ENCODE measurements at places on chromosomes 5 and 9. TPM values are rescaled to one million over a fixed set of nuclear protein-coding genes. Genes with fewer than 3 reads are reported as not detected.
A peak's percentile ranks its signal among the peaks of the same experiment; 100 is the strongest.

- H3K36me3 ChIP-seq: no peaks in the 10 kb centered on the region
- peaks cover 3% of the 10 kb centered on the region for H3K27me3 ChIP-seq
- H3K27ac ChIP-seq: no peak overlapping the region
- H3K4me3 ChIP-seq: no peak overlapping the region
These were observed 22.2 kb upstream of the DAPK1 start for GRCh38 chr9:87475463-87475862.

- no peak overlapping the region for H3K4me3 ChIP-seq
- peaks cover 21% of the 10 kb centered on the region for H3K36me3 ChIP-seq
- H3K27me3 ChIP-seq: peaks cover 3% of the 10 kb centered on the region
- H3K27ac ChIP-seq: no peak overlapping the region
- peak; percentile 17 for DNase-seq
These were observed 1.6 kb upstream of the PCAT7 start for GRCh38 chr9:94553029-94553938.

Gene SLC6A7
- not detected for total RNA-seq

DNA sequence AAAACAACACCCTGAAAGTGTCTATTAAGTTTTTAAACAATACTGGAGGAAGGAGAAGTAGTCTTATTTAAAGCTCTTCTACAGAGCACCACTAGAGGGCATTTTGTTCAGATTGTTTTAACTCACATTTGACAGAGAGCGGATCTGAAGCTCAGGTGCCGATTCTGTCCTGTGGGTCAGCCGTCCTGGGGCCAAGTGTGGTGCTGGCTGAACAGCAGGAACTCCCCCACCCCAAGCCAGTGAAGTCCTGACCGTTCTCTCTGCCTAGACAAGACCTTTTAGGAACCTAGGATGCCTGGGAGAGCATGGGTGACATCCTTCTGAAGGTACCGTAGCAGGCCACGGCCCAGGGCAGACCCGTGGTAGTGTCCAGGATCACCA, 3.9 kb downstream of the EXOC3 start:
- H3K4me3 ChIP-seq: no peak overlapping the region
- no peak overlapping the region for H3K27ac ChIP-seq
- H3K27me3 ChIP-seq: peaks cover under 1% of the 10 kb centered on the region
- peaks cover 53% of the 10 kb centered on the region for H3K36me3 ChIP-seq

GRCh38 chr9:91502475-91502874, 78.8 kb upstream of the NFIL3 start:
- no peak overlapping the region for H3K4me3 ChIP-seq
- no peak for DNase-seq
- peaks cover 8% of the 10 kb centered on the region for H3K4me1 ChIP-seq
- H3K27me3 ChIP-seq: no peaks in the 10 kb centered on the region
- H3K27ac ChIP-seq: no peak overlapping the region

Gene ZNF618
- 22.0 TPM for total RNA-seq

DNA sequence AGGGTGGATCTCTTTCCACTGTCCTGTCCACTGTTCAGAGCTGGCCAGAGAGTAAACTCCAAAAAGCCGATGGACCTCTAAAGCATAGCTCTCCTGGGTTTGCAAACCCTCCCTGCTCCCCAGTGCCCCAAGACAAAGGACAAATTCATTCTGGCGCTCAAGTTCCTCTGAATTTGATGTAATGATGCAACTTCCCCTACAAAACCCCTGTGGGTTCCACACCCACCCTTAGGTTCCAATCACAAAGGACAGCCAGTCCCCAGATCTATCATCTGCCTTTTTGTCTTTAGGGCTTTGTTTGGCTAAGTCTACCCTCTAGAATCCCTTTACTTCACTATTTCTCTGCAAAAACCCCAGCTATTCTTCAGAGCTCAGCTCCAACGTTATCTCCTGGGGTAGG, 57.4 kb upstream of the SLC25A51 start:
- no peak overlapping the region for H3K4me3 ChIP-seq
- H3K27me3 ChIP-seq: no peaks in the 10 kb centered on the region
- DNase-seq: no peak
- no peak overlapping the region for H3K27ac ChIP-seq

Gene FOXD4L5
- 0.07 TPM for total RNA-seq

GRCh38 chr5:149521739-149522685, 29.2 kb downstream of the CSNK1A1 start:
- H3K4me3 ChIP-seq: no peak overlapping the region
- DNase-seq: no peak
- peaks cover 60% of the 10 kb centered on the region for H3K4me1 ChIP-seq
- peaks cover 28% of the 10 kb centered on the region for H3K36me3 ChIP-seq
- no peaks in the 10 kb centered on the region for H3K27me3 ChIP-seq

- peaks cover 44% of the 10 kb centered on the region for H3K4me1 ChIP-seq
- no peak overlapping the region for H3K4me3 ChIP-seq
- peak overlapping the region; percentile 46 for H3K27ac ChIP-seq
- H3K36me3 ChIP-seq: no peaks in the 10 kb centered on the region
- H3K27me3 ChIP-seq: no peaks in the 10 kb centered on the region
These were observed 189.4 kb downstream of the BNC2 start for GRCh38 chr9:16680975-16681651.

DNA sequence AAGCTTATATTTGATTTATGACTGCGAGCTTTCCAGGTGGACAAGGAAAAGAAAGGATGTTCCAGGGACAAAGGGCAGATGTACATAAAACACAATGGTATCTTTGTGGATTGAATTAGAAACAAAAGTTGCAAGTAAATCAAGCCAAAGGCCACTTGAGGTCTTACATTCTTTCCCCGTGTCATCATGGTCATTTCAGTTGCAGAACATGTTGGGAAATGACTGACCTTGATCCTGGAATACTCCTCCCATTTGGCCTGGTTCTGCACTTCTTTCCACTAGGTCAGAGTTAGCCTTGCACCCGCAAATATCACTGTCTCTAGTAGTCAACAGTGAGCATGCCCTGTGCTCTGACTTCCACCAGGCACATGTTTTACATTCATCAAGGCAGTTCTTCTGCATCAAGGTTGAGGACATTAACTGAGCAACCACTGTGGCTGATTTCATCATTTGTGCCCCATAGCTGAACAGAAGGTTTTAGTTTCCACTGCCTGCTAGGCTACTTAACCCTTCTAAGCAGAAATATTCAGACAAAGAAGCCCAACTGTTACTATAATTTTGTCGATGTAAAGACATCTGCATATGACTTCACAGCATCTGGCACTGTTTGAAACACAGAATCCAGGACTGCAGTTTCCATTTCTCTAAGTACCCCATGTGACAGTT, 1161.7 kb upstream of the DMAC1 start:
- peaks cover 8% of the 10 kb centered on the region for H3K4me1 ChIP-seq
- no peak overlapping the region for H3K27ac ChIP-seq
- no peak overlapping the region for H3K4me3 ChIP-seq
- no peak for DNase-seq
- no peaks in the 10 kb centered on the region for H3K27me3 ChIP-seq

Gene PCDHGA7
- 2.8 TPM for total RNA-seq

GRCh38 chr5:99141534-99142128, 212.8 kb upstream of the CHD1 start:
- H3K36me3 ChIP-seq: peaks cover 24% of the 10 kb centered on the region
- no peaks in the 10 kb centered on the region for H3K4me1 ChIP-seq
- H3K4me3 ChIP-seq: no peak overlapping the region
- DNase-seq: no peak
- H3K27ac ChIP-seq: no peak overlapping the region

Gene TRIM41
- 31.9 TPM for total RNA-seq

GRCh38 chr5:74235552-74235951, 405.0 kb downstream of the ENC1 start:
- no peak overlapping the region for H3K4me3 ChIP-seq
- no peak overlapping the region for H3K27ac ChIP-seq
- DNase-seq: no peak
- H3K4me1 ChIP-seq: peaks cover 2% of the 10 kb centered on the region
- H3K36me3 ChIP-seq: no peaks in the 10 kb centered on the region

DNA sequence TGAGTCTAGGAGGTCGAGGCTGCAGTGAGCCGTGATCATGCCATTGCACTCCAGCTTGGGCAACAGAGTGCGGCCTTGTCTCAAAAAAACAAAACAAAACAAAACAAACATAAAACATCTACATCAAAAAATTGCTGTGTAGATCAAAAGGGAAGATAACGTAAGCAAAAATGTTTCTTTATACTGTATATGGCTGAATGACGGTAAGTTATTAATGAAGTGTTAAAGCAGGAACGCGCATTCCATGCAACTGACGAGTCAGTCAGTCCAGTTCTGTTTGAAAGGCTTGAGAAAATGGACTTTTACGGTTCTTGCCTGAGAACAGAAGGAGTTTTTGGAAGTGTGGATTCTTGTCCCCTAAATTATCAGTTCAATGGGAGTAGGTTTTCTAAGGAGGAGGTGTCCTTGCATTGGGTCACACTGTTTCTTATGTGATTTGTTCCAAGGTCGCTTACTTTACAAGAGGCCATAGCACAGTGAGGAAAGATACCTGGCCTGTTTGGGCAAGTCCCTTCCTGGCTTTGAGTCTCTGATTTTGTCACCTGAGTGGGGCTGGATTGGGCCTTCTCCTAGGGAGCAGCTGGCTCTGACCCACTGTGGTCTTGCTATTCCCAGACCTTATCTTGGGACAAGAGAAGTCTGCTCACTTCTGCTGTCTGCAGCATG, 6.6 kb upstream of the PTGS1 start:
- H3K27me3 ChIP-seq: peaks cover 17% of the 10 kb centered on the region
- no peak overlapping the region for H3K4me3 ChIP-seq
- no peaks in the 10 kb centered on the region for H3K36me3 ChIP-seq
- no peak for DNase-seq

Gene FGFR4
- total RNA-seq: 111 TPM

GRCh38 chr9:7849362-7849761, 49.8 kb upstream of the DMAC1 start:
- H3K36me3 ChIP-seq: peaks cover 3% of the 10 kb centered on the region
- H3K4me3 ChIP-seq: no peak overlapping the region
- no peak for DNase-seq
- no peaks in the 10 kb centered on the region for H3K27me3 ChIP-seq
- H3K27ac ChIP-seq: no peak overlapping the region

GRCh38 chr5:1007681-1008450, 736 bp upstream of the NKD2 start:
- peak overlapping the region; percentile 54 for H3K4me3 ChIP-seq
- no peaks in the 10 kb centered on the region for H3K36me3 ChIP-seq
- DNase-seq: peak; percentile 10
- peaks cover 30% of the 10 kb centered on the region for H3K4me1 ChIP-seq
- H3K27ac ChIP-seq: no peak overlapping the region
- peaks cover 65% of the 10 kb centered on the region for H3K27me3 ChIP-seq

DNA sequence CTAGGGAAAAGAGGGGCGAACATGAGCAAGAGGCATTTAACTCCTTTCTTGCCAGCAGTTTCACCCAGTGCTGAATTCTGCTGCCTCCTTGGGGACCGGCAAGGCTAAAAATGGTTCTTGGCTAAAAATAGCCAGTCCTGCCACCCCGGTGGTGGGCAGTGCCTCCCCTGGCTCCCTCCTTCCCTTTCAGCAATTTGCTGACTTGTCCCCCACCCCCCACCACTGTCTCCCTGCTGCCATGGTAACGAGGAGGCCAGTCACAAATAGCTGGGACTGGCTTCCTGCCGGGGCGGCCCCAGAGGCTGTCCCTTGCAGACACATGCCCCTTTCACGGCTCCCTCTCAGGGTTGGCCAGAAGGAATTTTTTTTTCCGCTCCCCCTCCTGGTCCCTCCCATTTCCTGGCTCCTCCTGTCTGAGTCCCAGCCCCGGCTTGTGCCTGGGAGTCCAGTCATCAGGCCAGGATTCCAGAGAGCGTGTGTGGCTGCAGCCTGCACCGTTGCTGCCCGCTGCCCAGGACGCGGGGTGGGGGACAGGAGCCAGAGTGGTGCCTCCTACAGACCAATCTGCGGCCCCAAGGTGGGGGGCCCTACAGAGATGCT, 130.3 kb downstream of the RGS3 start:
- peaks cover 36% of the 10 kb centered on the region for H3K4me1 ChIP-seq
- no peak overlapping the region for H3K27ac ChIP-seq
- H3K36me3 ChIP-seq: peaks cover 15% of the 10 kb centered on the region
- DNase-seq: peak; percentile 93

Gene LCN15
- 0.52 TPM for total RNA-seq

DNA sequence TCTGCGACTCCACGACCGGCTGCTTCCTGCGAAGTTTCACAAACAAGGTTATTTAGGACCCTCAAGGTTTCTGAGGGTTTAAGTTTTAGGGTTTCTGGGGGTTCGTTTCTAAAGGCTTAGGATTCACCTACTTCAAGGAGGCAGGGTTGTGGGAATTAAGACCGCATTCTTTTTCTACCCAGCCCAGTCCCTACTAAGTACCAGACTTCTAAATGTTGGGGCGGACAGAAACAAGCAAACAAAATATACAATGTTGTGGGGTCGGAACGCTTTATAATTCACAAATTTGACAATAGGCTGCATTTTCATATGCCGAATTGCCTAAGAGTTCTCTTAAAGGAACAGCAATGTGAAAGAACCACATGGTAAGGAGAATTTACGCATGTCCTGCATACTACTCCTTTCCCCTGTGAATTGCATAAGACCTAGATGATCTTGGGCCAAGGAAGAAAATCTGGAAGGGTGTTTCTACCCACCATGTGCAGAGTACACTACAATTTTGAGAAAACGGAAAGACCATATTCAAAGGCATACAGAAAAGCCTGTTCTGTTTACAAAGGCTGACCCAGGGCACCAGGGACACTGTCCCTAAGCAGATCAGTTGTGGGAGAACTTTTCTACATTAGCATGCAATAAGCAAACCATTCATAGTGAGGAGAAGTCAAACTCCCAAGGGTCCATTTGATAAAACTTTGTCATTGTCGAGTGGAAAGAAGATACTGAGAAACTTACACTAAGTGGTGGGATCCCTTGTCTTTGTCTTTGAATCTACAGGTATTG, 457.3 kb downstream of the RAB3C start:
- H3K27ac ChIP-seq: no peak overlapping the region
- peak overlapping the region; percentile 87 for H3K4me3 ChIP-seq
- H3K4me1 ChIP-seq: peaks cover 22% of the 10 kb centered on the region
- DNase-seq: no peak

GRCh38 chr9:124013309-124014210, 2.0 kb downstream of the LHX2 start:
- no peak overlapping the region for H3K27ac ChIP-seq
- DNase-seq: peak; percentile 61
- H3K4me3 ChIP-seq: peak overlapping the region; percentile 38
- no peaks in the 10 kb centered on the region for H3K36me3 ChIP-seq

- no peak for DNase-seq
- H3K36me3 ChIP-seq: no peaks in the 10 kb centered on the region
- H3K4me1 ChIP-seq: peaks cover 13% of the 10 kb centered on the region
- H3K27me3 ChIP-seq: peaks cover 20% of the 10 kb centered on the region
These were observed 4.7 kb upstream of the ZFR start for GRCh38 chr5:32449262-32449661.

DNA sequence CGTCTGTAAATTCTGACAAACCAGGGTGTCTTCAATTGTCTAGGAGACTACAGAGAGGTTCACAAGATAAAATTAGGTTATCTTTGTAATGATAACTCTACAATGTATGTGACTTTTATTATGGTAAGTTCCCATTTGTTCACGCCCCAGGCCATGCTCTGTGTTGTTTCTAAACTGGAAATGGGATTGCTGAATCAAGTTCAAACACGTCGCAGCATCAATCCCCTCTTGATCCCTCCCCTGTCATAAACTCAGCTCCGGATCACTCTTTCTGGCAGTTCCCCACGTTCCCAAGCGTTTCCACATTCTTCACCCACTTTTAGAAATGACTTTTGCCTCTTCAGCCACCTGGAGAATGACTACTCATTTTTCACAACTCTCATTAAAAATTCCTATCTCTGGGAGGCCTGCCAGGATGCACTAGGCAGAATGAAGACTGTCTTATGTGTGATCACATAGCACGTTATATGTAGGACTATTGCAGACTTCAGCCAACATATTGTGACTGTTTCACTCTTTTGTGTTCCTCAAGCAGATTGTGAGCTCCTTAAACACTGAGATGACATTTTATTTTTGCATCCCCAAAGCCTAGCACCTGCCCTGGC, 1124.2 kb upstream of the WWC1 start:
- no peak for DNase-seq
- no peaks in the 10 kb centered on the region for H3K36me3 ChIP-seq
- H3K27me3 ChIP-seq: no peaks in the 10 kb centered on the region
- peak overlapping the region; percentile 6 for H3K27ac ChIP-seq
- H3K4me3 ChIP-seq: no peak overlapping the region
